ENCODE measurements at places on chromosomes 7 and 10.

DNA sequence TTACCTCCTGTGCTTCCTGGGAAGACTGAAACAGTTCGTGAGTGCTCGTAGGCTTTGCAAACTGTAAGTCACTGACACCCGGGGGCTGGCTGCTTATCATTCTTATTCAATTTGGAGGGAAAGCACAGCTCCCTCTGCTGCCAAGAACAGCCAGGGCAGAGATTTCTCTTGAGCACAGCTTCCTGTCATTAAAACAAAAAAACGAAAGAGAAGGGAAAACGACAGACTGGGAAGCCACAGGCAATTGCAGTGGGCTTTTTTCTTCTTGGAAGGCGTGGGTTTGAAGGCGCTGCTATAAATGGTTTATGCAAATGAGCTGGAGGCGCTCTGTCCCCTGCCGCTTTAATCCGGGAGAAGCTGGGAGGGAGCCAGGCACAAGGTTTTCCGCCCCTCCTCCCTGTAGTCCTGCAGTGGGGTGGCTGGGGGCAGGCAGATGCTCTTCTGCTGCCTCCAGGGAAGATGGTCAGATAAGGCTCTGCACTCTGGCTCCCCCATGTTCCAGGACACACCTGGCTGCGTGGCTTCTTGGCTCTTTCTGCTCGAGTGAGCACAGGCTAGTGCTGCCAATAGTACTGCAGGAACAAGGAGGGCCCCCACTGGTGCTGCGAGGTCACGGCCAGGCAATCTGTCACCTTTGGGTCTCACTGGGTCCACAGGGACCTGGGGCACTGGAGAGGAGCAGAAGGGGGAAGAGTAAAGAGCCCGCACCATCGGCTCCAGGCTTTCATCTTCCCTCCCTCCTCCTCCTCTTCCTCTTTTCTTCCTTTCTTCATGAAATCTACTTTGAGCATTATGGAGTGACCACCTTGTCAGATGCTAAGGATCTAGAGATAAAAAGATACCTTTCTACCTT is 49.5 kb downstream of the NEURL1 start:
- DNase-seq = peak; percentile 51

DNA sequence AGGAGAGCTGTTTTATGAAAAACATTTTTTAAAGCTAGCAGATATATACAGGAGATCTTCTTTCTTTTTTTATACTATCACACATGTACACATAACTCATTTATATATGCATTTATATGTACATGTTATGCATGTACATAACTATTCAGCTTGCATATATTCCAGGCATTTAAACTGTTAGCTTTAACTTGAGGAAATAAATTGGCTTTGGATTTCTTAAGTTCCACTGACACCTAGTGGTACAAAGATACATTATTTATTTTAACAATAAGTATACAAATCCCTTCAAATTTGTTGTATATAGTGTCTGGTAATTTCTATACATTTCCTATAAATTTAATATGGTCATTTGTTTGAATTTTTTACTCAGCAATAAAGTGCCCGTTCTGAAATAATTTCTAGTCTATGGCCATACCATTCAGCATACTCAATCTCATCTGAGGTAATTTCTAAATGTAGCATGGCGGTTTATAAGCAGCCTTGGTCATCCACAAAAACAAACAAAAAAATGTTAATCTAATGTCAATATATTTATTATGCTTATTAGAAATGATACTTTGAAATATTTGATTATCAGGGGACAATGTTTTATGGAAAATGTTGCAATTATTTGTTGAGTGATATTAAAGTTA is 11.6 kb downstream of the ZDHHC6 start:
- DNase-seq = peak; percentile 56

DNA sequence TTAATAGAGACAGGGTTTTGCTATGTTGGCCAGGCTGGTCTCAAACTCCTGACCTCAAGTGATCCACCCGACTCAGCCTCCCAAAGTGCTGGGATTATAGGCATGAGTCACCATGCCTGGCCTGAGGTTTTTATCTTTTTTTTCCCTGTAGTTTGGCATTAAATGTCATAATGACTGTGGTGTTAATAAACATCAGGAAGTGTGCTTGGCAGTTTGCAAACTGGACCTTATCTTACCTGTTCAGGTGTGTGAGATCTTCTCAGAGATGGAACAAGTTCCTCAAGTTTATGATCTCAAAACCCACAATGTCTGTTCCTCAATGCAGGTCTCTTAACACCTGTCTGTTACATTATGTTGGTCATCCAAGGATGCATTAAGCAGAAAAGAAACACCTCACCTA is 80.0 kb downstream of the ARID5B start:
- DNase-seq = no peak

DNA sequence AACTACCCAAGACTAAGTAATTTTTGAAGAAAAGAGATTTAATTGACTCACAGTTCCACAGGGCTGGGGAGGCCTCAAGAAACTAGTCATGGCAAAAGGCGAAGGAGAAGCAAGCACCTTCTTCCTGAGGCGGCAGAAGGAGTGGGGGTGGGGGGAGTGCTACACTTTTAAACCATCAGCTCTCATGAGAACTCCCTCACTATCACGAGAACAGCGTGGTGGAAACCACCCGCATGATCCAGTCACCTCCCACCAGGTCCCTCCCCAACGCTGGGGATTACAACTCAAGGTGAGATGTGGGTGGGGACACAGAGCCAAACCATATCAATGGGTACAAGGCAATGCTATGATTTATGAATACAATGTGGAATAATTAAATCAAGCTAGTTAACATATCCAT is 241.9 kb downstream of the PTPRN2 start:
- no peak for DNase-seq

- DNase-seq = no peak
Measured at GRCh38 chr10:85916994-85917573, 449.5 kb downstream of the GRID1 start.

GRCh38 chr7:85022064-85022697 is 164.7 kb downstream of the SEMA3D start:
- no peak for DNase-seq

DNA sequence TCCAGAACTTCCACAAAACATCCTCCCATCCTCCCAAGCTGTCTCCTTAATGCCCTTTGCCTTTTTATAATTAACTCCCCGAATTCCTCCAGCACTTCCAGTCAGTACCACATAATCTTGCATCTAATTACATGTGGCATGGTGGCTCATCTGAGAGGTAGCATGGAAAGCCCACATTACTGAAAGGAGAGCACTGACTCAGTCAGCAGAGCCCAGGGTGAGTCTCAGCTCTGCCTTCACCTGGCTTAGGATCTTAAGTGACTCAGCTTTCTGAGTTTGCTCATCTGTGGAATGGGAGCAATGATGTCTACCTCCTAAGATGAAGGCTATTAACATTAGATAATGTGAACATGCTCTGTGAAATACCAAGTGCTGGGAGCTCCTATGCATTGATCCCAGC is 433.9 kb downstream of the SORCS3 start:
- DNase-seq = no peak

DNA sequence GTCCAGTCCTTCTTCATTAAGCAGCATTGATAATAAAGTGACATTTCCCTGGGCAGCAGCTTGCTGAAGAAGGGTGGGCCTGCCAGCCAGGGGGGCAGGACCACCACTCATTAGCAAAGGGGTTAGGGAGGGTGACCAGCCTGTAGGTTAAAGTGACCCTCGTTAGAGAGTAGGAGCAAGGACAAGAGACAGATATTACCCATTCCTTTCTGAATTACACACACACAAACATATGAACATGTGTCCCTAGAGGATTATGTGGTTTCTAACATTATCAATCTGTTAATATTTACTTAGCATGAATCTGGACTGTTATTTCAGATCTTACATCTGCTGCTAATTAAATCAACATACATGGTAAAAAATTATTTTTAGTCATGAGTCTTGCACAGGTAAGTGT is 88.9 kb downstream of the CTTNBP2 start:
- no peak for DNase-seq

GRCh38 chr7:30968294-30968693 is 4.5 kb downstream of the GHRHR start:
- no peak for DNase-seq

DNA sequence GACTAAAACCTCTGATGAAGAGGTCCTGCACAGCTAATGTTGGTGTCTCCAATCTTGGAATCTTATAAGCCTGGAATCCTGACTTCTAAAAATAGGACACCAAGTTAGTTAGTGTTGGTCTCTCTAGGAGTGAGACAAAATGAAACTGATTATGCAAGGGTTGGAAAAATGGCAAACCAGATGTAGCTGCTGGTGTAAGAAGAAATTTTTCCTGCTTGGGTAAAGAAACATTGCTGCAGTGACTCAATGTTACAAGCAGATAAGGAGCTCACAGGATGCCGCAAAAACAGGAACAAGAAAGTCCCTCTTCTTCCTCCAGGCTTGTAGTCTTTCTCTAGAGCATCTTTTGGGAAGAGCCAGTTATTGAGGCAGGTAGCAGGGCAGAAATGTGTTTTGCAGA is 449.0 kb downstream of the ETV1 start:
- peak; percentile 83 for DNase-seq

All from mesenchymal stem cell (in vitro differentiated cells and primary cell).